Kidney glomerular epithelial cell (primary cell): ENCODE measurements at places on chromosomes 3 and 15.

- no peak for DNase-seq
Measured at GRCh38 chr3:140521751-140522445, 156.0 kb upstream of the TRIM42 start.

DNA sequence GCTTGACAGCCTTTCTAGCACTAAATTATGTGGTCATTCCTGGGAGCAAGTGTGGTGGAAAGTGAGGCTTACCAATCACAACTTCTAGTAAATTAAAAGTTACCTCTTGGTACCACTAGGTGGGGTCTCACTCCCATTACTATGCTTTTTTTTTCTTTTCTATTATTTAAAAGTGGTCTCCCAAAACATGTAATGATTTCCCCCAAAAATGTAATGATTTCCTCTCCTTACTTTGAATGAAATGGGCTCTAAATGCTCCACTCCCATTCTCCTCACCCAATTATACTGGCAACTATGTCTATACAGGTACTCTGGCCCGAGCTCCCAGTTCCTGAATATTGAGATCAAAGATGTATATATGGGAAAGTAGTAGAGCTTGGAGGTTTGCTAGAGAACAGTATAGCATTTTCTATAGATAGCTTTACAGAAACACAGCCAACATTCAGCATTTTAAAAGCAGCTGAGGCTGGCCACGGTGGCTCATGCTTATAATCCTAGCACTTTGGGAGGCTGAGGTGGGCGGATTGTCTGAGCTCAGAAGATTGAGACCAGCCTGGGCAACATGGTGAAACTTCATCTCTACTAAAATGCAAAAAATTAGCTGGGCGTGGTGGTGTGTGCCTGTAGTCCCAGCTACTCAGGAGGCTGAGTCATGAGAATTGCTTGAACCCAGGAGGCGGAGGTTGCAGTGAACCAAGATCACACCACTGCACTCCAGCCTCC, 70.9 kb downstream of the DCUN1D1 start:
- peak; percentile 78 for DNase-seq

- DNase-seq = no peak
Measured at GRCh38 chr15:77068633-77069032, 2.3 kb downstream of the TSPAN3 start.

GRCh38 chr3:133843634-133844033, 38.0 kb downstream of the SRPRB start:
- DNase-seq = peak; percentile 38

- DNase-seq = no peak
Measured at GRCh38 chr3:143261848-143262247, 142.3 kb downstream of the CHST2 start.

DNA sequence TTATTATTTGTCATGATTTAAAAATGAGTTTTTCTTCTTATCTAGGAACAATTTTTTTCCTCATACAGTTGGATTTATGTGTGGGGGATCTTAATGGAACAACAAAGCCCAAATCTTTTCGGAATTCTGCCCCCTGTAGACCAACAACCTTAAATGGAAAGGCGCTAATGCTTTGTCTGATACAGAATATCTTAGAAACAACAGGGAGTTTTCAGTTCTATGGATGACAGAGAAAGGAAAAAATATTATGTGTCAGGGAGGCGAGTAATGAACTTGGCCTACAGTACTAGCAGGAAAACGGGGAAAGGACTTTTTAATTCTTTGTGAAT, 592 bp downstream of the MOBP start:
- DNase-seq = no peak

DNA sequence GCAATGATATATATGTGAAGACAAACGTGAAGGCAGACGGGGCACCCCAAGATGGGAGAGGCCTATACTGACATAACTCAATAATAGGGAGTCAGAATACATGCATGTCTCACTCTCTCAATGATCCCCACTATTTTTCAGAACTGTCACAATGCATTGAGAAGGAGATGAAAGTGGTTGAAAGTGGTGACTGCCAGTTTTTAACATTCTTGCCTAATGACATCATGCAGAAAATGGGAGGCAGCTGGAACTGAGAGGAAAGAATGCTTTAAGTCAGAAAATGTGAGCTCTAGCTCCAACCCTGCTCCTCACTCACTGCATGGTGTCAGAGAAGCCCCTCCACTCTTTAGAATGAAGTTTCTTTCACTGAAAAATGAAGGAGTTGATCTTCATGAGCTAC, 55.3 kb upstream of the P2RY1 start:
- no peak for DNase-seq

DNA sequence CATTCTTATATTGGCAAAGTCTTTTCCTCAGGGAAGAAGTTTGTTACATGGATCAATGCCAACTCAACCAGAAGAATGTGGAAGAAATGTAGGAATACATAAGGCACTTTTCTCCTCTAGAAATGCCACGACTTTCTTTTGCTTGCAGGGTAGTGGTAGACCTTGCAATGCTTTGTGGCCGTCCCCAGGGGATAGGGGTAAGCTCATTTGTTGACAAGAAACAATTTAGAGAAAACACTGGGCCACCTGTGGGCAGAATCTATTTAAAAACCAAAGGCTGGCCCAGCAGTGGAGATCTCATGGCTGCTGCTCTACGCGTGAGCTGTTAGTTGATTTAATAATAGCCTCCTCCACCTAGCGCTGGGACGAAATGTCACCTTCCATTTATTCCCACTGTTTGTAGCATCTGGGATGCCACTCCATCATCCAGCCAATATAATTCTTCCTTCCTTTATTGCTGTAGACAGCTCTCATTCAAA, 64.6 kb upstream of the PFN2 start:
- no peak for DNase-seq

DNA sequence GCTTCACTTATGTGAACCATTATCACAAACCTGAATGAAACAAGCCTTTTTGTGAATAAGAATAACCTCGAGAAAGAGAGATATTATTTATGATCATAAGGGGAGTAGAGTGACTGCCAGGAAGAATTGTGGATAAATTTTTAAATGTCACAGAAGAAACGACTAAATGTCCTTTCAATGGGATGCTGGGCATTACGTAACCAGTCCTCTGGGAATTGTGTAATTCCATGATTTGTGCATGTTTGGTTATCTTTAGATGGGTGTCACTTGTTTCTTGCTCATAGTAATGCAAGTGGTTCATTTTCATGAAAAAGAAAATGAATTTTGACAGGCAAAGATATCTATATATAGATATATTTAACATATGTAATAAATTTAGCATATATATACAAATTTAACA, 379.5 kb upstream of the AGTR1 start:
- DNase-seq = no peak

DNA sequence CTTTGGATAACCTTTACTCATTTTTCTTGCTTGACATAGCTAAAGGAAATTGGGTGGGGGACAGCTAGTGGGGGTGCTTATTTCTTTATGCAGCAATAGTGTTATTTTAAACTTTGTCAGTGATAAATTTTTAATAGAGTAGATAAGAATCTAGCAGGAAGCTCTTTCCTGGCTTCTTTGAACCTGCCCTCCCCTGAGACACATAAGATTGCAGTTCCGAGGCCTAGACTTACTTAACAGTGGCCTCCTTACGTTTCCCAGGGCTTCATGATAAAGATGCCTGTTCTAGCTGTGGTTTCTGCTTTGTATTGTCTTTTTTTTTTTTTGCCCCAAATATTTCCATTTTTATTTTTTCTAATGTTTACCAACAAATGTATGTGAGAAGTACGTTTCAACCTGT, 170.1 kb downstream of the VPS8 start:
- no peak for DNase-seq

DNA sequence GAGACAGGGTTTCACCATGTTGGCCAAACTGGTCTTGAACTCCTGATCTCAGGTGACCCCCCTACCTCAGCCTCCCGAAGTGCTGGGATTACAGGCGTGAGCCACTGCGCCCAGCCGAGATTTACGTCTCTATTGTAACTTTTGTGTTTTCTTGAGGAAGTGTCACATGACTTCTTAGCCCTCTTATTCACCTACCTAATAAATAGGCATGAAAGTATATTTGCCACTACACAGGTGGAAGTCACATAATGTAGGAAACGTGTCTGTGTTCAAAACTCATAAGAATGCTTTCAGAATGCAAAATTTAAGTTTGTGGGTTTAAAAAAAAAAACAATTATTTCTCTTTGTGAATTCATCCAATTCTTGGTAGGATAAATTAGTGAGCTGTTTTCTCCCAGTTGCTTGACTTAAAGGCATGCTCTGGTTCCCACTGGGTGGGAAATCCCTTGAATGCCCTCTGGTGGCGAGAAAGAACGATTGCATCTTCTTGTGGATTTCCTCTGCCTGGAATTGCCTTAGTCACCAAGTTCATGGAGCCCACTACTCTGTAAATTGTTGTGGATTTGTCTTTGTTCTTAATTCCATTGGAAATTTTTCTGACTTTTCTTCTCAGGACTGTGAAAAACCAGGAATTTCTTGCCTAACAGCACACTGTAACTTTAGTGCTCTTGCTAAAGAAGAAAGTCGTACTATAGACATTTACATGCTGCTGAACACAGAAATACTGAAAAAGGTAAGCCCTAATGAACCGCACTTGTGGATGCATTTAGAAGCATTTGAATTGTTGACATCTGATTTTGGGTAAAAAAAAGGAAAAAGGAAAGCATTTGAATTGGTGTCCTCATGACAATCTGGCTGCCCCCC, 82.2 kb upstream of the CTDSPL start:
- peak; percentile 77 for DNase-seq

DNA sequence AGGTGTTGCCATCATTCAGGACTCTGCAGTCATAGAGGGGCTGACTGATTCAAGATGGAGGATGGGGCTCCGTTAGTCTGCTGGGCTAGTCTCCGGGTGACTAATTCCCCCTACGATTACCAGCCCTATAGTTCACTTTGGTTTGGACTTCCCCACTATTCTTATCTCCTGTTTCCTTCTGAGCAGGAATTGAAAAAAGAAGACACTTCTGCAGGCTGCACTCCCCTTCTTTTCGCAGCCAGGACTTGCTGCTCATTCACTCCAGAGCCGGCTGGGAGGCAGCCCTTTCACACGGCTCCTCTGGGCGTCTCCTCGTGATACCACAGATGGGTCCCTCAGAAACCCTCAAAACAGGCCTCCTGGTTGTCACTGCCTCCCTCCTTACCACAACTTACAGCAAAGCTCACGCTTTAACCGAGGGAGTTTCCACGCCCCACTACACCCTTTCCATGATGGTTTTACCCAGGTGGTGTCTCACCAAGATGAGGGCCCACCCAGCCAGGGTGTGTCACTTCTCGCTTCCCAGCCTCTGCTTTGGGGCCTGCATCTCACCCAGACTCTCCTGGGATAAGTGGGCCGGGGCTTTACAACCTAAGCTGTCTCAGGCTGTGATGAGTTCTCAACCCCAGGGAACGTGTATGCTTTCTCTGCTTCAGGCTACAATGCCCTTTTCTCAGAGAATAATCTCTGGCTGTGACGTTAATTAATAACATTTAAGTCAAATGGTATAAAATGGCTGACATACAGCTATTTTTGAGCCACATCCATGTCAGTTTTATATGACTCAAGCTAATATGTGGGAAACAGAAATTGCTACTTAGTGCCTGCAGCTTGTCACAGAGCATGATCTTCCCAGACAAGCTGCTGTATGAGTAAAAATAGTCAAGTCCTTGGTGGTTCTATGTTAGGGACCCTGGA, 11.9 kb downstream of the CX3CR1 start:
- DNase-seq = no peak

GRCh38 chr3:140273542-140274195, 338.7 kb downstream of the CLSTN2 start:
- no peak for DNase-seq

DNA sequence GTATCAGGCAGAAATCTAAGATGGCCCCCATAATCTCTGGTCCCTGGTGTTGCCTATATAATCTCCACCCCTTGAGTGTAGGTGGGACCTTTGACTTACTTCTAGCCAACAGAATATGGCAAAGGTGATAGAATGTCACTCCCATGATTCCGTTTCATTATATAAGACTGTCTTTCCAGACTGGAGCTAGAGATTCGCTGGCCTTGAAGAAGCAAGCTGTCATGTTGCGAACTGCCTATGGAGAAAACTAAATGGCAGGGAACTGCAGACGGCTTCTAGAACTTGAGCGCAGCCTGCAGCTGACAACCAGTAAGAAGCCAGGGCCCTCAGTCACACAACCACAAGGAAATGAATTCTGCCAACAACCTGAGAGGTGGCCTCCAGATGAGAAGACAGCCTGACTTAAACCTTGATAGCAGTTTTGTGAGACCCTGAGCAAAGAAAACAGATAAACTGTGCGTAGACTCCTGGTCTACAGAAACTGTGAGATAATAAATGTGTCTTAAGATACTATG, 2.2 kb upstream of the KPNA1 start:
- DNase-seq = no peak

DNA sequence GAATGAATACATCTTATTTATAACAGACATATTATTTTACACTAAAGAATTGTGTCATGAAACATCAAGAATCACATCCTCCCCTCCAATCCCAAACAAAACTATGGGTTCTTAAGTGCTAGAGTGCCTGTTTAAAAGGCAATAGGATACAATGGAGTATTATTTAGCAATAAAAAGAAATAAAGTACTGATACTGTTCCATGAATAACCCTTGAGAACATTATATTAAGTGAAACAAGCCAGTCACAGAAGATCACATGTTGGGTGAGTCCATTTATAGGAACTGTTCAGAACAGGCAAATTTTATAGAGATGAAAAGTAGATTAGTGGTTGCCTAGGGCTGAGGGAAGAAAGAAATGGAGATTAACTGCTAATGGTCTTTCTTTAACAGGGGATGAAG, 86.5 kb downstream of the ANKRD28 start:
- no peak for DNase-seq

GRCh38 chr3:152656214-152656971, 178.5 kb upstream of the P2RY1 start:
- DNase-seq = no peak

DNA sequence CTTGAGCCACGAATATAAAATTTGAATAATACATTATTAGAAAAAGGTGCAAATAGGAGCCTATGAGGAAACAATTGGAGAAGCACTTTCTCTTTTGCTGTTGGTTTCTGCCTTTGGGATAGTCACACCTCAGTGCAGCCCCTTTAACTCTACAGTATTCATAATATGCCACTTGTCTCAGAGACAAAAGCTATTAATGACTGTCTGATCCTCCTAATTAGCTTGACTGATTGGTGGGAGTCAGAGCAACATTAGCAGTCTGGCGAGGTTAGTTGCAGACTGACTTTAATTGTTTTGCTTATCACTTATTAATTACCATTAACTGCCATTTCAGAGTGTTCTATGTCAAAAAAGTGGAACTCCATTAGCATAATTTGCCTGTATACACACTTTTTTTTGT, 225.0 kb upstream of the ARHGEF26 start:
- no peak for DNase-seq
